A549 treated with AZD2906 at 1 μM for 4 hours (cell line): ENCODE measurements at places on chromosomes 12 and 14. TPM values are rescaled to one million over a fixed set of nuclear protein-coding genes. Genes with fewer than 3 reads are reported as not detected.

The PLA2G1B gene
- total RNA-seq, result 0.20 TPM in 1 of 5 replicates, not detected in the others

The CACNA2D4 gene
- 0.06 TPM in 1 of 5 replicates, not detected in the others for total RNA-seq

The MYF6 gene
- total RNA-seq, result not detected in 5 replicates

The CEBPE gene
- total RNA-seq, result 0.06 TPM in 1 of 5 replicates, not detected in the others

The YAF2 gene
- 17.4 to 25.1 TPM (median 21.3 TPM) in 5 replicates for total RNA-seq

The TMPRSS12 gene
- not detected in 5 replicates for total RNA-seq

The ZNF385A gene
- 14.0 to 21.2 TPM (median 19.8 TPM) in 5 replicates for total RNA-seq

The SSTR1 gene
- total RNA-seq, result 0.02 to 0.03 TPM (median 0.02 TPM) in 3 of 5 replicates, not detected in the others

The KRT71 gene
- 0.02 to 0.09 TPM (median 0.05 TPM) in 3 of 5 replicates, not detected in the others for total RNA-seq

The PLEKHD1 gene
- total RNA-seq, result 0.01 to 0.05 TPM (median 0.02 TPM) in 5 replicates

The SELPLG gene
- 0.79 to 1.1 TPM (median 0.94 TPM) in 5 replicates for total RNA-seq

The CLEC1B gene
- not detected in 5 replicates for total RNA-seq

The RND1 gene
- 3.1 to 4.9 TPM (median 3.4 TPM) in 5 replicates for total RNA-seq

The INTS13 gene
- 19.1 to 26.9 TPM (median 22.5 TPM) in 5 replicates for total RNA-seq

The ING4 gene
- total RNA-seq, result 12.0 to 17.7 TPM (median 14.7 TPM) in 5 replicates

The NRL gene
- 0.74 to 1.1 TPM (median 0.98 TPM) in 5 replicates for total RNA-seq

The RFX4 gene
- 0.06 to 0.18 TPM (median 0.08 TPM) in 3 of 5 replicates, not detected in the others for total RNA-seq

The OAS2 gene
- 0.10 to 0.39 TPM (median 0.15 TPM) in 5 replicates for total RNA-seq

The GLIPR1L1 gene
- not detected in 5 replicates for total RNA-seq

The KRT72 gene
- 0.05 TPM in 1 of 5 replicates, not detected in the others for total RNA-seq

The KRT79 gene
- 0.05 to 0.10 TPM (median 0.07 TPM) in 4 of 5 replicates, not detected in the other for total RNA-seq

The SALL2 gene
- total RNA-seq, result 0.57 to 0.86 TPM (median 0.71 TPM) in 5 replicates

The SYCP3 gene
- total RNA-seq, result 0.10 to 0.13 TPM (median 0.13 TPM) in 3 of 5 replicates, not detected in the others

The SRGAP1 gene
- 9.3 to 12.2 TPM (median 9.8 TPM) in 5 replicates for total RNA-seq

The DIO2 gene
- total RNA-seq, result 1.5 to 2.5 TPM (median 1.7 TPM) in 5 replicates

The CNTN1 gene
- total RNA-seq, result 36.2 to 57.2 TPM (median 51.1 TPM) in 5 replicates

The SMCO2 gene
- 0.09 to 0.18 TPM (median 0.10 TPM) in 3 of 5 replicates, not detected in the others for total RNA-seq

The GDF3 gene
- total RNA-seq, result not detected in 5 replicates

The CCDC177 gene
- 0.02 to 0.05 TPM (median 0.03 TPM) in 5 replicates for total RNA-seq

The CCDC38 gene
- total RNA-seq, result 0.06 to 0.13 TPM (median 0.10 TPM) in 5 replicates

The AKAP6 gene
- 0.31 to 0.55 TPM (median 0.45 TPM) in 5 replicates for total RNA-seq

The SLC10A1 gene
- total RNA-seq, result not detected in 5 replicates

The MMP17 gene
- total RNA-seq, result 8.1 to 12.1 TPM (median 10.5 TPM) in 5 replicates

The KRT75 gene
- 0.09 to 0.17 TPM (median 0.11 TPM) in 4 of 5 replicates, not detected in the other for total RNA-seq

The CLEC4C gene
- total RNA-seq, result not detected in 5 replicates

The RPL10L gene
- total RNA-seq, result not detected in 5 replicates

The KRT83 gene
- 3.3 to 6.3 TPM (median 5.5 TPM) in 5 replicates for total RNA-seq

The RNASE3 gene
- not detected in 5 replicates for total RNA-seq

The CPNE6 gene
- total RNA-seq, result 0.05 to 0.12 TPM (median 0.06 TPM) in 4 of 5 replicates, not detected in the other

The NAA30 gene
- 11.0 to 13.2 TPM (median 11.7 TPM) in 5 replicates for total RNA-seq

The PYGL gene
- total RNA-seq, result 124 to 177 TPM (median 155 TPM) in 5 replicates

The RNASE2 gene
- not detected in 5 replicates for total RNA-seq

The NUAK1 gene
- total RNA-seq, result 5.0 to 5.7 TPM (median 5.2 TPM) in 5 replicates

The SLC38A4 gene
- total RNA-seq, result 0.12 to 0.54 TPM (median 0.13 TPM) in 5 replicates

The CCDC175 gene
- total RNA-seq, result not detected in 5 replicates

The NGB gene
- total RNA-seq, result not detected in 5 replicates

The TEX52 gene
- not detected in 5 replicates for total RNA-seq

The SRSF5 gene
- 208 to 366 TPM (median 248 TPM) in 5 replicates for total RNA-seq
